Substantia nigra (tissue), 51 donors: ENCODE measurements at places on chromosomes 16 and 17.

DNA sequence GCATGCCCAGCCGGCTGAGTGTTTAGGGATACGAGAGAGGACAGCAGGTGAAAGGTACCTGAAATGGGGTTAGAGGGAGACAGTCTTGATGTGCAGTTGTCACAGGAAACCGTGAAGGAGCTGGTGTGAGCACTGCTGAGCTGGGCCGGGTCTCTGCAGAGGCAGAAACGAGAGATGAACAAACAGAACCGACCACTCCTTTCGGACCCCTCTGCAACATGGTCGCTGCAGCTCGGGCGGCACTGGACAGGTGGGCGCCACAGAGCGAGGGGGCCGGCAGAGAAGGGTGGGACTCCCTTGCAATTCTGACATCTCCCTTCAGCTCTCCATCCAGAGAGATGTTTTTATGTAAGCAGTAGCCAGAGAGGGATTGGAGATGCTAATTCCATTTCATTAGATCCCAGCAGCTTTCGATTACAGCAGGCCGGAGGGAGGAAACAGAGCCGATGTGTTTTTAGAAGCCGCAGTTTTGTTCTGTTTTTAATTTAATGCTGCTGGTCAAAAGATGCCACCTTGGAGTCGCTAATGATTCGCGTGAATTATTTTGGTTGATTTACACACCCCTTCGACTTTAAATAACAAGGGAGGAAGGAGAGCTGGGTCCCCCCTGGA is 86.3 kb upstream of the RPL38 start:
- no peak for DNase-seq

- DNase-seq = no peak
These were observed 34.6 kb downstream of the MBTPS1 start for GRCh38 chr16:84082110-84082509.

DNA sequence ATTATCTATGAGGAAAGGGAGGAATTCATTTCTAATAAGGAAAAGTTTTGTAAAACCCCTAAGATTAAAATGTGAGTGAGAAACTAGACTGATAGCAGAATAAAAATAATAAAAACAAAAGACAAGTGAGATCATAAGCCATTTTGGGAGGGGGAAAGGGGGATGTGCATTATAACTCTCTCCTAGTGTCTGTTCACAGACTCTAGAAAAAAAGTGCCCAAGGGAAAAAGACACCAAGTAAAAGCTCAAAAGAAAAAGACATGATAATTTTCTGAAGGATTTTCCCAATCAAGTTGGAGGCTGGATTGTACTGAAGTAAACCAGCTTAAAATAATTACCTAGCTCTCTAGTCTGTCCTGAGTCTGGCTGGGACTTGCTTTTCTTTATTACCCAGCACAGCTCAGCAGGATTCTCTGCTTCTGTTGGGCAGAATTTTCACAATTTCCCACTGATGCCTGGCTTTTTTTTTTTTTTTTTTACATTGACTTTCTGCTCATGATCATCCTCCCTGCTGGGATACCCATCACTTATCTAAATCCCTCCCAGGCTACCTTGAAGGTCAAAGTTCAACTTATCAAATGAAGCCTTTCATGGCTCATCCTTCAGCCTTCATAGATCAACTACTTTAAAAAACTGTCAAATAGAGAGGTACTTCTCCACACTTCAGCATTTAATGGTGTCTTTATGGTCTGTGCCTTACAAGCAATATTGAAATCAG is 124.2 kb upstream of the KCNJ16 start:
- DNase-seq = no peak

DNA sequence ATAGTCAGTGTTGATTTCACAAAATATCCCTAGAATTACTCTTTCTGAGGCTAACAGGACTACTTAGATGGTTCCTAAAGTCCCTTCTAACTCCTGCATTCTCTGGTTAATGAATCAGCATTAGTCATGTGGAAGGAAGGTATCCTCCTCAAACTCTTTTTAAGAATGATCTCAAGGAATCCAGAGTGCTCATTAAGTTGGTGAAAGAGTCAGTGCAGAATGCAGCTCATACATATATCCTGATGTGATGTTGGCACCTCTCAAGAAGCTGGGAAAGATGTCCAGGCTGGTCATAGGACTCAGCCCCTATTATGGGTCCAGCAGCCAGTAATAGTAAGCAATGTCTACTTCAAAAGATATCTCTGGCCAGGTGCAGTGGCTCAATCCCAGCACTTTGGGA is 65.5 kb downstream of the PIGL start:
- DNase-seq = no peak

GRCh38 chr17:77889135-77889505 is 69.4 kb upstream of the TNRC6C start:
- DNase-seq = no peak

GRCh38 chr17:29575511-29576213 is 7.2 kb downstream of the TP53I13 start:
- DNase-seq = no peak
